Left ventricle myocardium inferior (tissue), 1 donor: ENCODE measurements at places on chromosomes 2 and 18. TPM values are rescaled to one million over a fixed set of nuclear protein-coding genes. Genes with fewer than 3 reads are reported as not detected.

IL1F10 gene
- total RNA-seq, result not detected

ODC1 gene
- total RNA-seq, result 41.7 TPM

CYP27A1 gene
- total RNA-seq, result 6.7 TPM

UGT1A4 gene
- not detected for total RNA-seq

OST4 gene
- total RNA-seq, result 354 TPM

ACTG2 gene
- total RNA-seq, result 1.6 TPM

NDC80 gene
- 0.55 TPM for total RNA-seq

CCBE1 gene
- 3.2 TPM for total RNA-seq

TUBA3D gene
- 86.3 TPM for total RNA-seq

AQP12A gene
- not detected for total RNA-seq

ZNF512 gene
- 16.1 TPM for total RNA-seq

CD226 gene
- 0.91 TPM for total RNA-seq

INO80B gene
- total RNA-seq, result 19.3 TPM

LYPD6B gene
- not detected for total RNA-seq

RPL37A gene
- 1,816 TPM for total RNA-seq

SATB2 gene
- 1.1 TPM for total RNA-seq

MYCN gene
- 0.38 TPM for total RNA-seq

TRABD2A gene
- 0.49 TPM for total RNA-seq

RBKS gene
- 2.7 TPM for total RNA-seq

SPR gene
- total RNA-seq, result 53.5 TPM

PCARE gene
- total RNA-seq, result 0.74 TPM
